CD4-positive, alpha-beta T cell treated with Interferon gamma for 1 hour (primary cell): ENCODE measurements at places on chromosomes 12 and 14.

GRCh38 chr12:60930151-60930550, 1330.1 kb upstream of the USP15 start:
- DNase-seq = no peak

DNA sequence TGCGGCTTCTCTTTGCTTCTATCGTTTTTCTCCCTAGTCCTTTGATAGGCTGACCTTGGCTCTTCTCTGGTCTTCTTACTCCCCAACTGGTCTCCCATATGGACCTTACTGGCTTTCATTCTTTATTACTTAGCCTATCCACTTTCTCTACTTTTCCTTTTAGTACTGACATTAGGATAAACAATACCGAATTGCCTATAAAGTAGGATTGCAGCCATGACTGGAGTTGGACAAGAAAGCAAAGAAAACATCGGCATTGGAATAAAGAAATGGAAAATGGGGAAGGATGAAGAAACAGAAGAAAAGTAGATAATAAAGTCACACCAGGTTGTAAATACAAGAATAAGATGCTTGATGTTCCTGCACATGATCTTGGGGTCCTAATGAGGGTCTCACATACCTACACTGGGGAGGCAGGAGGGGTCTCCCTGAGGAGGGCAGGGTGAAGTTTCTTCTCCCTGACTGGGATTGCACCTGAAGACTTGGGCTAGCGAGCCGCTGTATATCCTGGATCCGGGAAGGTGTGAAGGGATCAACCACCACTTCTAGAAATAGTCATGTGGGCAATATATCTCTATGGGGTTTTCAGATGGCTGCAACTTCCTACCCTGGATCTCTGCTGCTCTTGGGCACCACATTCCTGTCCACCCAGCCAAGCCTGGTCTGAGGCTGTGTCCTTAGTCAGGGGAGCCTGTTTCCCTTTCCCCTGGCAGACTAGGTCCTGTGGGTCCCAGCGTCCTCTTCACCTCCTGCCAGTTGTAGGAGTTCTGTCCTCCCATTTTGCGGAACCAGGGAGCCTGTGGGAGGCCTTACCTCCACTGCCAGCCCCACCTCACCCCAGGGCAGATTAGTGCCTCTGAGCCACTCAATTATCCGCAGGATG, 13.1 kb downstream of the NKX2-1 start:
- DNase-seq = no peak

DNA sequence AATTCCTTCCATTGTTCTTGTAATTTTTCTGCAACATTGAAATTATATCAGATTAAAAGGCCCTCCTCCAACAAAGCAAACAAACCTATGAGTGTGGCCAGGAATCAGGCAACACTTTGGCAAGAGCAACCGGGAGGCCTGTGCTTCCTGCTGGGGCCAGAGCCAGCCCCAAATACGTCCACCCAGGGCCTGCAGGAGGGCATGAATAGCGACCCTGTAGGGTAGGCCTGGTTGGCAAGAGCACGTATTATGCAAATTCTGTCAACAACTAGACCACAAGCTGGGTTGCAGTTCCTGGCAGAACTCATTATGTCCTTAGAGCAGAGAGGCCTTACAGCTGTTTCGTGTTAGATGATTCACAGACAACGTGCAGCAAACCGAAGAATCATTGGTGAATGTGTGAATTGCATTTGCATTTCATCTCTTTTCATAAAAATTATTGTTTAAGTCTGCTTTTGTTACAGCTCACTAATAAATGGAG, 26.9 kb upstream of the LGALS3 start:
- DNase-seq = peak; percentile 36

GRCh38 chr14:58832095-58832521, 194.3 kb downstream of the DACT1 start:
- no peak for DNase-seq

DNA sequence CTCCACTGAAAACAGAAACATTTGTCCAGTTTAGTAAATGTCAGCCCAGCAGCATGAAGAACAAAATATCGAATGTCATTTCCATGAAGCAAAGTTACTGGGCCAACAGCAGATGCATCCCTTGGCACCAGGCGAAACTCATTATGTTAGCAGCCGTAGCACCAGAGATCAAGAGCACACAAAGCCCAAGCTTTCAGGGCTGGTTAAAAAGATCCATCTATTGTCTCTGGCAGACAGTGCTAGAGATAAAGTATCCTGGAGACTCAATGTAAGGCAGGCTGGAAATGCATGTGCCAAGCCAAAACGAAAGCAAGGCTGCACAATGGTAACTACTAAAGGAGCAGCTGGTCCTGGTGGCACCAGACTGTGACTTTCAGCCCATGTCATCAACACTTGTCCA, 120.3 kb upstream of the PLEKHG7 start:
- no peak for DNase-seq

GRCh38 chr12:127729381-127729780, 537.6 kb upstream of the TMEM132C start:
- DNase-seq = no peak

DNA sequence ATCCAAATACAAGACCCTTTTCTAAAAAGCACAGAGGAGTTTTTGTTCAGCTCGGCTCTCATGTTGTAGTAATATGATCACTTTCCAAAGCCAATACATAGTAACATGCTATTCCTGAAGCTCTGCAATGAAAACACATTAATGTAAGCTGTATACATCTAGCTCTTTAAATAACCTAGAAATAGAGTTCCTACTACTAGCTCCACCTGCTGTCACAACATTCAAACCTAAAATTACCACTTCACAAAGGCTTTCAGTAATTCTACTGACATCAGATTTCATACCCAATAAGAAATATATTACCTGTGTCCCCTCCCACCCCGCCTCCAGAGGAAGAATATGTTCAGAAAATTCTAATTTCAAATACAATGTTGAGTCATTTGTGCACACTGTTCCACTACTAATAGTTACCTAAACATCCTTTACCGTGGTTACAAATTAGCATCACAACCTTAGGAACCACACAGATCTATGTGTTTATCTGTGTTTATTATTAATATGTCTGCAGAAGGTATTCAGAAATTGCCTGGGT, 17.8 kb downstream of the EFCAB11 start:
- no peak for DNase-seq

DNA sequence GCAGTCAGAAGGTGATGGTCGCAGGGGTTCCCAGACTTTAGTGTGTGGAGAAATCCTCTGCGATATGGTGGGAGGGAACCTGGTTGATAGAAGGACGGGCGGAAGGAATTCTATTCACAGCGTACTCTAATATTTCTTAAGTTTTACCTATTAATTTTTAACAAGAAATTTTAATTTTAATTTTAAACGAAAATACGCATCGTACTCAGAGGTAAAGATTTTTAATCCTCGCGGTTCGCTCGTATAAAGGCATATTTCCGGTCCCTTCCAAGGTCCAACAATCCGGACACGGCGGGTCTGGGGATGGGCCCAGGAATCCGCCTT, 338 bp upstream of the SLC48A1 start:
- no peak for DNase-seq

- no peak for DNase-seq
Observed at GRCh38 chr12:89348894-89349699, 3.2 kb downstream of the DUSP6 start.

DNA sequence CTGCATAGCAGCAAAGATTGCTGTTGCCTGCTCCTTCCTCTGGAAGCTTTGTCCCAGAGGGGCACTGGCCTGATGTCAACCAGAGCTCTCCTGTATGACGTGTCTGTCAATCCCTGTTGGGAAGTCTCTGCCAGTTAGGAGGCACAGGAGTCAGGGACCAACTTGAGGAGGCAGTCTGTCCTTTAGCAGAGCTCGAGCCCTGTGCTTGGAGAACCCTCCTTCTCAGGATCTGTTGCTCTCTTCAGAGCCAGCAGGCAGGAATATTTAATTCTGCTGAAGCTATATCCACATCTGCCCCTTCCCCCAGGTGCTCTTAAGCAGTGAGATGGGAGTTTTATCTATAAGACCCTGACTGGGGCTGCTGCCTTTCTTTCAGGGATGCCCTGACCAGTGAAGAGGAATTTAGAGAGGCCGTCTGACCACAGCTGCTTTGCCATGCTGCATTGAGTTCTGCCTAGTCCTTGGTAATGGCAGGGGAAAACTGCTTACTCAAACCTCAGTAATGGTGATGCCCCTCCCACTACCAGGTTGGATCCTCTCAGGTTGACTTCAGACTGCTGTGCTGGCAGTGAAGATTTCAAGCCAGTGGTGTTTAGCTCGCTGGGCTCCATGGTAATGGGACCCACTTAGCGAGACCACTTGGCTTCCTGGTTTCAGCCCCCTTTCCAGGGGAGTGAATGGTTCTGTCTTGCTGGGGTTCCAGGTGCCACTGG, 218.6 kb upstream of the SLC38A2 start:
- DNase-seq = no peak

- DNase-seq = no peak
Observed at GRCh38 chr14:25180221-25180620, 130.3 kb upstream of the STXBP6 start.

DNA sequence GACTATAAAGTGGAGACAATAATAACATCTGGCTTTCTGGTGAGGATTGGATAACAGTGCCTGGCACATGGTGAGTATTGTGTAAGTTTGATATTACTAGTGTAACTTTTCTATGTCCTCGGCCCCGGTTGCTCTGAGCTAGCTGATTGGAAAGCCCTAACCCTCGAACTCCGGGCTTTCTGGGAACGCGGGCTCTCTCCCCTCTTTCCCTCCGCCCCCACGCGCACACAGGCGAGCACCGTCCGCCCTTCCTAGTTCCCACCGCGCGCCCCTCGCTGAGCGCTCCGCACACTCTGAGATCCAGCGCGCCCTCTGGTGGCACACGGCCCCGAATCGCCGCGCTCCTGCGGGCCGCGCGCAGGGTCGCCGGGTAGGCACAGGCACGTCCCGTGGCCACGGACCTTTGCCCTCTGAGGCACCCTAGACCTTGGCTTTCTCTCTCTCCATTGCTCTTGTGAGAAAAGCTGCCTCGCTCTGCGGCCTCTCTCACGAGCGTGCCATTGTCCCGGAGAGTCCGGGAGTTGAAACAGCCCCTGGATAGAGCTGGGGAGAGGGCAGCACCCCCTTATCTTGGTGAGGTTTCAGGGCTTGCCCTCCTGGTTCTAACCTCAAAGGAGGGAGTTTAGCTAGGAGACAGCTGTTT, 23.2 kb upstream of the ESRRB start:
- peak; percentile 22 for DNase-seq

DNA sequence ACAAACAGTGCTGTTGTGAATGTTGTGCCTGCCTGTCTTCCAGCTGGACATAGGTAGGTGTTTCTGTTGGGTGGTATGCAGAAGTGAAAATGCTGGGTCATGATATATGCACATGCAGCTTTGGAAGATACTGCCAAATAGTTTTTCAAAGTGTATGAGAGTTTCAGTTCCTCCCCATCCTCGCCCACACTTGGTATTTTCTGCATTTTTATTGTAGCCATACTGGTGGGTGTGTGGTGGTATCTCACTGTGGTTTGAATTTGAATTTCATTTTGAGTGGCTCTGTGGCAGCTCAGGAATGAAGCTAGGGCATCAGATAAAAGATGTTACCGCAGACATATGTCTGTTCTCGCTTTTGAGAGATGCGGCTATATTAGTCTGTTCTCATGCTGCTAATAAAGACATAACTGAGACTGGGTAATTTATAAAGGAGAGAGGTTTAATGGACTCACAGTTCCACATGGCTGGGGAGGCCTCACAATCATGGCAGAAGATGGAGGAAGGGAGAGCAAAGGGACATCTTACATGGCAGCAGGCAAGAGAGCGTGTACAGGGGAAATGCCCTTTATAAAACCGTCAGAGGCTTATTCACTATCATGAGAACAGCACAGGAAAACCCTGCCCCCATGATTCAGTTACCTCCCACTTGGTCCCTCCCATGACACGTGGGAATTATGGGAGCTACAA, 183.1 kb downstream of the CAND1 start:
- DNase-seq = no peak

GRCh38 chr12:40107098-40107802, 1.4 kb upstream of the SLC2A13 start:
- peak; percentile 73 for DNase-seq

DNA sequence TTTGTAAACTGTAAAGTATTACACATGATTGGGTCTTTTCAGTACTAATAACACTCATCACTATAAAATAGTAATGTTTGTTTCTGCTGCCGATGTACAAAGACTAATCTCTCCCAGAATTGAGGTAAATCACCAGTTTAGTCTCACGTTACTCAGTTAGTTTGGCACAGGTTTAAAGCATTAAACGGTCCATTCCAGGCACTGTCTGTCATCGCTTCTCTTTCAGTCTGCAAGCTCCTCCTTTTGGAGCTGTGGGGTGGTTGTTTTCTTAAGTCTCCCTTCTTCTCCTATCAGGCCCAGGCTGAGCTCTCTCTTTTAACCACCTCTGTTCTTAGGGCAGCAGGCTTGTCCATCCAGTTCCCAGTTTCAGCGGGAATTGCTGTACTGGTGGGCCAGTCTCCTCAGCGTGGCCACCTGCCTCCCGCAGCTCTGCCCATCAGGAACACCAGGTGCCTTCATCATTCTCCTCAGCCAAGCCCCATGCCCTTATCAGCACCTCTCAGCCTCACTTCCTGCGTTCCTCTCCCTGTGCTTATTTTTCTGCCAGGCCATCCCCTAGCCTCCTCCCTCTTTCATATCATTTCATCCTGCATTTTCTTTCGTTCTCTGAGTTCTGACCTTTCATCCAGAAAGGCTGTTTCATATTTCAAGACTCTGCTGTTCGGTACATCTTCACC, 149.0 kb downstream of the TGFB3 start:
- no peak for DNase-seq

- no peak for DNase-seq
Observed at GRCh38 chr14:65156568-65157366, 54.5 kb upstream of the MAX start.

DNA sequence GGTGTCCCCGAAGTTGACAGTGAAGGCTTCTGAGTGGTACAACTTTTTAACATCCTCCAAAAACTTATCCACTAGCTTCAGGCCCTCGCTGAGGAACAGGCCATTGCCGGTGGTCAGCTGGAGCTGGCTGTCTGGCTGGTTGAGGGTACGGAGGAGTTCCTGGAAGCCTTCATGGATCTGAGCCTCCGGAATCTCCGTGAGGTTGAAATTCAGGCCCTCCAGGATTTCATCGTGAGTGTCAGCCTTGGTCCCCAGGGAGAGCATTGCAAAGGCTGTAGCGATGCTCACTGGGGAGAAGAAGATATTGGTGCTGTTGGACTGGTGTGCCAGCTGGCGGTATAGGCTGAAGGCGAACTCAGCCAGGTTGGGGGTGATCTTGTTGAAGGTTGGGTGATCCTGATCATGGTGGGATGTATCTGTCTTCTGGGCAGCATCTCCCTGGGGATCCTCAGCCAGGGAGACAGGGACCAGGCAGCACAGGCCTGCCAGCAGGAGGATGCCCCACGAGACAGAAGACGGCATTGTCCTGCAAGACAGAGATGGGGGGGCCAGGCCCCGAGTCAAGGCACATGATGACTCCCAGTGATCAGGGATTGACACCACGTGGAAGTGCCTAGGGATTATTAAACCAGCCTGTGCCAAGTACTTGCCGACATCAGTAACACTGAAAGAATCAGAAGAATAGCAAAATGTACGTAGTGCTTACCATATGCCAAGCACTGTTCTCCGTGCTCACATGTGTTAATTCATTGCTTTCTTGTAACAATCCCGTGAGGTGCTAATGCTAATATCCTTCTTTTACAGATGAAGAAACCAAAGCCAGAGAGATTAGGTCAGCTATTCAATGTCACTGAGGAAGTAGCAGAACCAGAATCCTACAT, 5.4 kb downstream of the SERPINA1 start:
- no peak for DNase-seq

GRCh38 chr14:24250354-24250753, 7.9 kb upstream of the TINF2 start:
- no peak for DNase-seq
